ENCODE measurements at places on chromosomes 16 and 17. TPM values are rescaled to one million over a fixed set of nuclear protein-coding genes. Genes with fewer than 3 reads are reported as not detected.

Gene CPHXL2
- not detected for total RNA-seq

DNA sequence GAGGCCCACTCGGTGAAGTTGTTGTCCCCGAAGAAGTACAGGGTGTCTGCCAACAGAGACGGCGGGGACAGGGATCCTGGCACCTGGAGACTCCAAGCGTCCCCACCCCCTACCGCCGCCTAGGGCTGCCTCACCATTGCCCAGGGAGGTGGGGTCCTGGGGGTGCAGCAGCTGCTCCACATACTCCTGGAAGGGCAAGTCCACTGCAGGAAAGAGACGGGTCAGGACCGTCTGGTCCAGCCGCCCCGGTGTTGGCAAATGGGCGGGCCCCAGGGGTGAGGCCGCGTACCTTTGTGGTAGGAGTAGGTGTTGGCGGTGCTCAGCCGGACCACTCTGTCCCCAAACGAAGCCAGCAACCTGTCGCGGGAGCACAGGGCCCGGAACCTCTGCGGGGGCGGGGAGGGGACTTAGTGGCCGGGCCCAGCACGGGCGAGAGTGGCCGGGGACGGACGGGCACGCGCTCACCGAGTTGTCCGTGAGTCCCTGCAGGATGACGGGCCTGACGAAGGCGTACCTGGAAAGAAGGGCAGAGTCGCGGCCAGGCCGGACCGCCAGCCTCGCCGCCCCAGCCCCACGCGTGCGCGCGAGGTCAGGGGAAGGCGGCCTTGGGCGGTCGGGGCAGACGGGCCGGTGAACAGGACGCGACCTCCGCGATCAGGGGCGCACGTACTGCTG, 601 bp downstream of the JMJD8 start:
- DNase-seq, result no peak

GRCh38 chr17:10205549-10206185, 7.3 kb upstream of the GAS7 start:
- DNase-seq, result no peak

GRCh38 chr16:54425681-54426552, 139.3 kb upstream of the IRX3 start:
- no peak for DNase-seq

DNA sequence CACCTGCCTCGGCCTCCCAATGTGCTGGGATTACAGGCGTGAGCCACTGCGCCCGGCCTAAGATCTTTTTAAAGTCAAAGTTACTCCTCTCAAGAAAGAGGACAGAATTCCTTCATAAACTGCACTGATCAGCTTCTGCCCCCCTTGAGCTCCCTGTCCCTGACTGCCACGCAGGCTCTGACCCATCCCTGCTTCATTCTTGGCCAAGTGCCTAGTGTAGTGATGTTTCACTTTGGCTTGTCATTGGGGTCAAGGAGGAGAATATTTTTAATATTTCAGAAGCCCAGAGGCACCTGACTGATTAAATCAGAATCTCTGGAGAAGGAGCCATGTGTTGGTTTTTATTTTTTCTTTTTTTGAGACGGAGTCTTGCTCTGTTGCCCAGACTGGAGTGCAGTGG, 9.1 kb downstream of the MRM1 start:
- no peak for DNase-seq

GRCh38 chr17:8221663-8222379, 11.4 kb upstream of the AURKB start:
- DNase-seq, result peak; percentile 80

DNA sequence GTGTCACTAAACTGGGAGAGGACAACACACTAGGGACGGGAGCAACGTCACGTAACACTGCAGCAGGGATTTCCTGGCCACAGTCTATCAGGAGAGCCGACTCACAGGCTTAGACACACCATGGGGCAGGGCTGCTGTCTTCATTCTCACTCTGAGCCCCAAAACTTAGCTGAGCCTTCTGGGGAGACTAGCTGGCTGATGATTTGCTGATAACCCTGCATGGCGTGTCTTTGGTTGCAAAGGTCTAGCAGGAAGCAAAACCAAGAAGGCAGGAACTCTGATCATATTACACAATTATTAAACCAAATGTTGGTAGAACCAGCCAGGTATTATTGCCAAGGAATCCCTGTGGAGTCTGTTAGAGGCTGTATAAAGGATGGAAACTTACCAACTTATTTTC, 345.0 kb downstream of the SLC39A11 start:
- no peak for DNase-seq

Gene VTN
- total RNA-seq, result 0.18 TPM

Gene KRT9
- not detected for total RNA-seq

- DNase-seq, result no peak
These were observed 94.1 kb downstream of the OMG start for GRCh38 chr17:31202968-31203367.

Gene HS3ST3B1
- 5.5 TPM for total RNA-seq

DNA sequence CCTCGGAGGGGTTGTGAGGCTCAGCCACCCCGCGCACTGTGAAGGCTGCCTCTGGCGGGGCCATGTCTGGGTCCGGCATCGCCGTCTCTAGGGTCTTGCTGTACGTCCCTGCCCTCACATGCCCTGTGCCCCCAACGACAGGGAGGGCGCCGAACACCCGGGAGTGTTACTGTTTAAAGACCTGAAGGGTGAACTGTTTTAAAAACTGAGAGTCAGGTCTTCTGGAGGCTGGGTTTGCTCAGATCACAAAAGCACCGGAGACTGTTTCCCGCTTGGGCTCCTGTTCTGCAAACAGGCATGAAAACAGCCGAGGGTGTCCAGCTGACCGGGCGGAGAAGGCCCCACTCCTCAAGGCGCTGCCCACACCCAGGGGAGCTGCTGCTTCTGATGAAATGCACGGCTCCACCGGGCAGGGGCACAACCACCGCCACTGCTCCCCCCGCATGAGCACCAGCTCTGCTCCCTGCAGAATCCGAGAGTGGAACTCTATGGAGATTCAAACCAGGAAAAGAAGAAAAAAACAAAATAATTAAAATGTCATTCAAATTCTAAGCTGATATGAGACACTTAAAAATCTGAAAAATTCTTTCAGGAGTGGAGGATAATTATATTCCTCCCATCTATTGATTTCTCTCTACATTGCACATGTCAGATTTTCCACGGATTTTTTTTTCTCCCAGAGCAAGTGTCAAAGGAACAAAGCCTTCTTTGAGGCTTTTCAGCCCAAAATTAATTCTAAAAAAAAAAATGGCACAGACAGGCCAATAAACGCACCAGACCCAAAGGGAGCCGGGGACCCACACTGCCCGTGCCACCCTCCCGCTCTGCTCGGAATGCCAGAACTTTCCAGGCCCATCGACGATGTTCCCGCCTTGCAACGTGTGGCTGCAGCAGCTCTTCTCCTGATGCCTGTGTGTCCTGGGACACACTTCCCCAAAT, 74.3 kb downstream of the LMF1 start:
- no peak for DNase-seq

- DNase-seq, result no peak
These were observed 23.5 kb downstream of the PLCD3 start for GRCh38 chr17:45108595-45109521.

DNA sequence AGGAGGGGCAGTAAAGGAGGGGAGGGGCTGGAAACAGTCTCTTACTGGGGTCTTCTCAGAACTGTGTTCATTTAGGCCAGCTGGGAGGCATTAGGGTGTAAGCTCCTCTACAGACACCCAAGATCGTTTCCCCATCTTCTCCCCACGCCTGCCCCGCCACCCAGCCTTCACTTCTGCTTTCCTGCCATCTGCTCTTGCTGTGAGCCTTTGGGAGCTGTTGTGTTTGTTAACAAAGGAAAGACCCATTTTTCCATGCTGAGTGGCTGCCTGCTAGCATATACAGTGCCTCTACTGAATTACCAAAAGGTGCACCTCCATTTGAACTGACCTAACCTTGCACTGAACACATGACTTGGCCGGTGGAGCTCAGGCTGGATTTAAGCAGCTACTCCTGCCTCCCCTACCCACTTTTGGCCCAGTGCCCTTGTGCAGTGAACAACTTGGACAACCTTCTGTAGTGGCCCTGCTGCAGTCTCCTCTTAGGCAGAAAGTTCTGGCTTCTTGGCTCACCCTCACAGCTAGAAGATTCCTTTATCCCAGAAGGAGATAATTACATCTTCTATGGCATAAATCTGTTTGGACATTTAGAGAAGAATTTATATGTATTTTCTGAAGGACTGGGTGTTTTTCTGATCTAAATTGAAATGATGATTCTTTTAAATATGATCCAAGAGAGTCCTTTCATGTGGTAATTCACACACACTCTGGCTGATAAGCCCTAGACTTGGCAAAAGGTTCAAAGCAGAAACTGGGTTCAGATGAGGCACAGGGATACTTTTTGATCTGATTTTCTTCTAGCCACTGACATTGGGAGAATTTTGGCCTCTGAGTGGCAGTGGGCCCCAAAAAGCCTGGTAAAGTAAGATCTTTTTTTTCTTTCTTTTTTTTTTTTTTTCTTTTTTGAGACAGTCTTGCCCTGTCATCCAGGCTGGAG, 81.9 kb upstream of the HNF1B start:
- no peak for DNase-seq

DNA sequence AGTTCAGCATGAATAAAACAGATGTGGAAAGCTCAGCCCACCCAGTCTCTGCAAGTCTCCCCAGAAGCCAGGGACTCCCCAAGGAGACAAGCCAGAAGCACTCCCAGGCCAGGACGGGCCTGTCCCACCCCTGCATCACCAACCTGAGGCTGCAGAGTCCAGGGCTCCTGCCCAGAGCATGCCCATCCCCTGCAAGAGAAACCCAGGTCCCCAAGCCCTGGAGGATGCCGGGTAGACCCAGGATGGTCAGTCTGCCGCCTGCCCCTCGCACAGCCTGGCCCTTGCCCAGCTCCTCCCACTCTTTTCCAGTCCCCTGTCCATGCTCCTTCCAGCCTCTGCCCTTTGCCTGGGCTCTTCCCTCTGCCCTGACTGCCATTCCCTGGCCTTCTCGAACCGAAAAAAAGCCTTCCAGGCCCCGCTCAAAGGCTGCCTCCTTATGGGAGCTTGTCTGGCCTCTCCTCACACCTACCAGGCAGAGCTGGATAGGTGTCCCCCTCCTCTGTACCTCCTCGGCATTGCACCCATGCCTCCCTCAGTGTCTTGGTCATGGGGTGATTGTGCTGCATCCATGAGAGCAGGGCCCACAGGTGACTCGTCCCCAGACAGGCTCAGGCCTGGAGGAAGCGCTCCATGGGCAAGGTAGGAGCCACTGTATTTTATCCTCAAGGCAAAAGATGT, 44.8 kb downstream of the BEAN1 start:
- no peak for DNase-seq

DNA sequence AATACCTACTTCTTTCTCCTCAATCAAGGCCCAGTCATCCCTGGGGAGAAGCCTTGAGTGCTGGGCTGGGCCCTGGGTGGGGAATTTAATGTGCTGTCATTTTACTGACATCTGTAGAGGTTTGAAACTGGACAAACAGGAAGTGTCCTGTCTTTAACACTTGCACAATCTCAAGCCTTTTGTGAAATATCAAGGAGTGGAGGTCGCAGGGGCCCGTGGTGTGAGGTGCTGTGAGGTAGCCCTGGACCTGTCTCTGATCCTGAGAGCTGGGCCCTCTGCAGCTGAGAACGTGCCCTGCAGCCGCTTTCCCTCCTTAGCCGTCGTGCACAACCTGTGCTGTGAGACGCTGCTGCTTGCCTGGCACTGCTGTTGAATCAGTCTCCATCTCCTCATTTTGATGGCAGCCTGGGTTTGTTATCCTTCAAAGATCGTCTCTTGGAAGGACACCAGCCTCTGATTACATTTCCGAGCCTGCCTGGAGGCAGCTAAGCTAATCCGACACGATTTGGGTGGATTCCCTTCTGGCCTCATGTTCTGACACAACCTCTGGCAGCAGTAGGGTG, 29.9 kb downstream of the SMARCE1 start:
- no peak for DNase-seq

DNA sequence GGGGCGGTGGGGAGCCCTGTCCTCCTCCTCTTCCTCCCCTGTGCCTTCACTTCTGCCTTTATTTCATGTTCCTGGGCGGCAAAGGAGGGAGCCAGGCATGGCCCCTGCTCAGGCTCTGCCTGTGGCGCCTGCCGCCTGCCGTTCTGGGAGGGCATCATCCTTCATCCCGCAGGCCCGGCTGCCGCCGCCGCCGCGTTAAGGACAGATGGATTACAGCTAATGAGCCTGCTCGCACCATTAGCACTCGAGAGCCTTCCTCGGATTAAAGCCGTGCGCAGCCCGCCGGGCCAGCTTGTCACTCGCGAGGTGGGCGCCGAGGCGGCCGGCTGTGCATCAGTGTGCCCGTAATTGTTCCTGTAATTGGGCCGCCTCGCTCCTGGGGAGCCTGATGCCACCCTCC, 127.7 kb upstream of the GSE1 start:
- DNase-seq, result no peak
